Ascending aorta (tissue), 2 donors: ENCODE measurements at places on chromosomes 3 and 15.

- peak; percentile 48 for DNase-seq
These were observed 21.8 kb upstream of the KLF13 start for GRCh38 chr15:31304751-31305365.

GRCh38 chr3:122623031-122623829 lies 45.8 kb downstream of the PARP15 start:
- DNase-seq = no peak

DNA sequence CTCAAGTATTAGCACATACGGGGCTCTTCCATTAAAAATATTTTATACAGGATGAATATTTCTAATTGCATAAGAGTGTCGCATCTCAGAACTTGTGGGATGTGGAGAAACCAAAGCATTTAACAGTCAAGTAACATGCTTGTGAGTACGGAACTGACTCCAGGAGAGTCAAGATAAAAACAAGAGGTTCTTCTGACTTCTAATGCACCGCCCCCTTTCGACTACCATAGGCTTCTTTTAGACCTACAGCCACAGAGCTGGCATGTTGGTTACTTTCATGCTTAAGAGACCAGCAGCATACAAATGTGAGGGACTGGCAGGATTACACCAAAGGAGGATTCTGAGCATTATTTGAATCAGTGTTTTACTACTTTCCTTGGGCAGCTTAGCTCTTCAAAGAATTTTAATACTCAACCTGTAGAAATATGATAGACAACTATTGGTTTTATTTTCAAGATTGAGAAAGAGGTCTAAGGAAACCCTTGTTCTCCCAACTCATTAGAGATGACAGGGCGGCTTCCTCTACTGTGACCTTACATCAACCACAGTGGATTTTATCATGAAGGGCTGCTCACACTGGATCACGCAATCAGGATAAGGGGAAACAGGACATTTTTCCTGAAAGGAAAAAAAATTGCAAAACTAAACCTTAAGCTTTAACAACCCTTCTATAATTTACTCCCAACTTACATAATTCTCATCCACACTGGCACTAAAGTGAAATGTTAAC lies 14.0 kb downstream of the ETV5 start:
- no peak for DNase-seq

DNA sequence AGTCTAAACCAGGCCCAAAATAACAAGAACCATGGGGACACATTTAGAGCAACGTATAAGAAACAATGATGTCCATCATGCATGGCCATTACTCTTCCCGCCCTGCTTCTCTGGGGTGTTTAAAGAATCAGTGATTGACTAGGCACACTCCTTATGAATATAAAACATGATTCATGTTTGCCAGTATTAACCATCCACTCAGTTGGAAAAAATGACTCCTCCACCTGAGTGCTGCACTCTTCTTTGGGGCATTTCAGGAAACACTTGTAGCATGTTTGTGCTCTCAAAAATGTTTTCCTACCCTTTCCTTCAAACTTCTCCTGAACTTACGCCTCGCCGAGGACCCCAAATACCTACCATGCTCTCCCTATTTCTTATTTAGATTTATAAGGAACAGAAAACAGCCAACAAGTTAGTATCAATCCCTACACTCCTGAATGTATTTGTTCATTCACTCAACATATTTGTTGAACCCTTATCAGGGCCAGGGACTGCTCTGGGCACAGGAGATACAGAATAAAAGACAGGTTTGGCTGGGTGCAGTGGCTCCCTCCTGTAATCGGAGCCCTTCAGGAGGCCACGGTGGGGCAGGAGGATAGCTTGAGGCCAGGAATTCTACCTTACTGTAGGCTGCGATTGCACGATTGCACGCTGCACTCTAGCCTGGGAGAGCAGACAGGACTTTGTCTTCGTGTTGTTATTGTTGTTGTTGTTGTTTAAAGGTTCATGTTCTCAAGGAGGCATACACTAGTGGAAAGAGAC lies 137.0 kb downstream of the TMCO5A start:
- DNase-seq = no peak

- DNase-seq = no peak
These were observed 4.5 kb downstream of the SOX14 start for GRCh38 chr3:137768361-137769321.

DNA sequence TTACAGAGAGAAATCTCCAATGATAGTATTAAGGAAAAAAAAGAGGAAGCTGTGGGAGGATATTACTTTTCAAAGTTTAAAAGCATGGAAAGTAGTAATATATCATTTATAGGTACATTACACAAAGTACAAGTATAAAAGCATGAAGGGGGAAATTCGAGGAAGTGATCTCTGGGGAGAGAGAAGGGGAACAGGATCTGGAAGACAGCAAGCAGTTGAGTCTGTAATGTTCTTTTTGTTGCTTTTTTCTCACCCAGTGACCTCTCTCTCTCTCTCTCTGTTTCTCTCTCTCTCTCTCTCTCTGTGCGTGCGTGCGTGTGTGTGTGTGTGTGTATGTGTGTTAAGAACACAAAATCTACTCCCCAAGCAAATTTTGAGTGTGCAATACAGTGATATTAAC lies 10.2 kb downstream of the C3orf20 start:
- DNase-seq = no peak

GRCh38 chr3:59374818-59375211 lies 325.0 kb upstream of the CFAP20DC start:
- no peak for DNase-seq

DNA sequence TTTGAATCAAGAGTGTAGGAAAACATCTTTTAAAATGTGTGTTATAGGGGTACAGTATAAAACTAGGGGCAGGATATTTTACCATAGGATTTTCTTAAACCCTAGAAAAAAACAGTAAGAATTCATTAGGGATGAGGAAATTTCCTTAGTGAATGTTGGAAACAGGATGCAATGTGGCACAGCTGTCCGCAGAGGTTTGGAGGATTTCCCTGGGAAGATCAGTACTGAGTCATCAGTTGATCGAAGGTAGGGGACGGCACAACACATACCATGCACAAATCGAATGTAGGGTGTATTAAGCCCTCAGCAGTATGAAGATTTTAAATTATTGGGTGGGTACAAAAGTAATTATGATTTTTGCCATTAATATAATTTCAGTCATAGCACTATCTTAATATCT lies 49.9 kb downstream of the FNDC3B start:
- no peak for DNase-seq

GRCh38 chr3:23405081-23405480 lies 202.0 kb downstream of the UBE2E2 start:
- DNase-seq = no peak

DNA sequence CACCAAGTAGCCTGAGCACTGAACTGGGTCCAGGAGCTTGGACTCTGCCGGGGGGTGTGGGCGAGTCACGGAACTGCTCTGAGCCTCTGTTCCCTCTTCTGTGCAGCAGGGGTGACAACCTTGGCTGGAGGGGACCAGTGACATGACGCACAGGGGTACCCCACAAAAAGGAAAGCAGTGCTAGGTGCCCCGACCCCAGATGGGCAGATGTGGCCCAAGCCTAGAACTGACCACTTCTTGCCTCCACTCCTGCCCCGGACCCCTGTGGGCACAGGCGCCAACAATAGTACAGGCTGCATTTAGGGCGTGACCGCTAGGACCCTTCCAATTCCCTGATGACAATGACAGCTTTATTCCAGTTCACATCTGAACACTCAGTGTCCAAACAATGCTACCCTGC lies 255.9 kb upstream of the LYSMD4 start:
- no peak for DNase-seq

DNA sequence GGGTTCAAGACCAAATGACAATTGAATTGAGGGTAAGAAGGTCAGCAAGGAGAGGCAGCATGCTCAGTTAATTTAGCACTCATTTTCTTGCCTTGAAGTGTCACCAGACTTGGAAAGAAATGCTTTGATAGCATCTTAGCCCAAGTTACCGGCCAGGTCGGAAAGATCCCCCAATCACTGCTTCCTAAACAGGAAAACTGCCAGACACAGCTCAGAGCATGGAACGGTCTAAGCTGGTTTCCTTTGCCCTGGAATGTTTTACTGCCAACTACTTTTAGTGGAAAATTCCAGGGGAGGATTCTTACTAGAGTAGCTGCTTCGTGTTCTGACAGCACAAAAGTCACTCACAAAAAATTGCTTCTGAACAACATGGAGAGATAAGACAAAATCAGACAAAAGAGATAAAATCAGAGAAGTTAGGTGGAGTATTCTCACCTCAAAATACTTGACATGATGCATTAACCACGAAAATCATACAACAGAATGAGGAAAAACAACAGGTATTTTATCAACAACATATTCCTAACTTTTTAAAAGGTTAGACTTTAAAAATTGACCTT lies 65.5 kb downstream of the CCR4 start:
- DNase-seq = no peak

DNA sequence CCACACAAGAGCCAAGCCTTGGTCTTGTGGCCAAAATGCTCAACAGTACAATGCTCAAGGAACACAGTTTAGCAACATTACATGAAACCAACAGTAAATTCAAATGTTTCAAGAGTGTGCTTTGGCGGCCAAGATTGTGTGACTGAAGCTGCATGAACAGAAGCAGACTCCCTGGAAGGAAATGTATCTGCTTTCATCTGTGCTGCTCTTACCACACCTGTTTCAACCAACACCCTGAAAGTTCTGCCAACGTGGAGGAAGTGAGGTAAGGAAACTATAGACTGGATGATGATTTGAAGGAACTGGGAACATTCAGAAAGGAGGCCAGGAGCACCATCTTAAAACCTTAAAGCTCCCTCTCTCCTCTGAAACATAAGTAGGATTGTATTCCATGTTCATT lies 55.7 kb downstream of the MB21D2 start:
- no peak for DNase-seq

- no peak for DNase-seq
These were observed 319.2 kb downstream of the ZNF621 start for GRCh38 chr3:40843851-40844548.

- DNase-seq = no peak
These were observed 291.0 kb upstream of the SATB1 start for GRCh38 chr3:18716101-18716500.

DNA sequence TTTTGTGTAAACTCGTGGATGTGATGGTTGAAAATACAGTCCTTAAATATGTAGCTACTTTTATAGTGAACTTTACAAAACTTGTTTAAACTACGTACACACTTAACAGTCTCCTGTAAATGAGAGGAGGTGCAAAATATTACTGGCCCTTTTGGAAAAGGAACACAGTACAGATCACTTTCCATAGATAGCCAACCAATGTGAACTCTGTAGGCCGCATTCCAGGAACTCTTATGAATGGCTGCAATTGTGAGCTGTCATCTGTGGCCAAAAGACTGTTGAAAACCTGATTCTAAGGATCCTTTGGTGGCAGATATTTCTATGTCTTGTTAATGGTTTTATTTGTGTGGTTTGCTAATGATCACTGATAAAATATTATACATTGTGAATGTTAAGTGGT lies 6.2 kb downstream of the TSC22D2 start:
- no peak for DNase-seq
